IPS DF 19.7 (cell line): ENCODE measurements at places on chromosomes 7 and 10.

GRCh38 chr10:74418285-74418872 is 267.4 kb downstream of the ADK start:
- DNase-seq, result no peak

- DNase-seq, result no peak
Measured at GRCh38 chr7:34845666-34846361, 187.8 kb downstream of the NPSR1 start.

GRCh38 chr7:4549681-4550080 is 132.4 kb upstream of the FOXK1 start:
- no peak for DNase-seq

DNA sequence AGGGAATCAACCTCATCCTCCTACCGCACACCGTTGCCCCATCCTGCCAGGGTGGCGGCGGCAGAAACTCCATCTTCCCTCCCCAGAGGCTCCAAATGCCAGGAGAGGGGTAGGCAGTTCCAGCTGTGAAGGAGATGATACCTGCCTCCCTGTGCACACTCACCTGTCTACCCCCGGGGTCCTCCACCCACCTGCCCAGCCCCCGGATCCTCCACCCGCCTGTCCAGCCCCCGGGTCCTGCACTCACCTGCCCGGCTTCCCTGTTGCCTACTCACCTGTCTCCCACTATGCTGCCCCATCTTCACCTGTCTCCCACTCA is 13.4 kb upstream of the DNAAF5 start:
- DNase-seq, result no peak

- no peak for DNase-seq
Measured at GRCh38 chr7:128124786-128125185, 93.5 kb upstream of the LRRC4 start.

- DNase-seq, result no peak
Measured at GRCh38 chr7:23184709-23185359, 3.0 kb downstream of the NUP42 start.

DNA sequence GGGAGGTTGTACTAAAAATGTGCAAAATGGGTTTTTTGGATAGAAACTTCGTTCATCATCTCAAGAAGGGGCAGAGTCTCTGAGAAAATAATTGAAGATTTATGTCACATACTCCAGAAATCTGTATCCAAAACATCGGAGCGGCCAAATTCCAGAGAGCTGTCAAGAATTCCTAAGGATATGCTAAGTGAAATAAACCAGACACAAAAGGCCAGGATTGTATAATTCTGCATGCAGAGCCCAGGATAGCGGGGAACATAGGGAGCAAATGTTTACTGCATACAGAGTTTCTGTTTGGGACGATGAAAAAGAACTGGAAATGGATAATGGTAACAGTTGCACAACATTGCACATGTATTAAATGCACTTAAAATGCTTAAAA is 224.2 kb upstream of the AUTS2 start:
- no peak for DNase-seq

DNA sequence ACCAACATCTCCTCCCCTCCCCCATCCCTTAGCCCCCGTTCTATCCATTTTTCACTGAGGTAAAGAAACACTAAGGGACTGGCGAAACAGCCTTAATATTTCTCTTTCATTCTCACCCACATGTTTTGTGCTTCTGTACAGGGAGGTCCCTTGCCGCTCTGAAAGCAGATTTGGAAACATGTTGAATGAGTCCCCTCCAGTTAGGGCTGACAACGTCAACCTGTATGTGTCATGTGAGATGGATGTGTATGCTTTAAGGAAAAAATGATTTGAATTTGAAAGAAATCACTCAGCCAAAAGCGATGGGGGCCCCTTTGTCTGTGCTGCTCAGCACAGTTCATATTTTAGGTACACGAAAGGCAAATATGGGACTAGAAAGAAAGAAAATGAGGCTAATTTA is 314.3 kb upstream of the LRGUK start:
- no peak for DNase-seq

GRCh38 chr7:88201305-88201704 is 18.5 kb downstream of the SRI start:
- no peak for DNase-seq

DNA sequence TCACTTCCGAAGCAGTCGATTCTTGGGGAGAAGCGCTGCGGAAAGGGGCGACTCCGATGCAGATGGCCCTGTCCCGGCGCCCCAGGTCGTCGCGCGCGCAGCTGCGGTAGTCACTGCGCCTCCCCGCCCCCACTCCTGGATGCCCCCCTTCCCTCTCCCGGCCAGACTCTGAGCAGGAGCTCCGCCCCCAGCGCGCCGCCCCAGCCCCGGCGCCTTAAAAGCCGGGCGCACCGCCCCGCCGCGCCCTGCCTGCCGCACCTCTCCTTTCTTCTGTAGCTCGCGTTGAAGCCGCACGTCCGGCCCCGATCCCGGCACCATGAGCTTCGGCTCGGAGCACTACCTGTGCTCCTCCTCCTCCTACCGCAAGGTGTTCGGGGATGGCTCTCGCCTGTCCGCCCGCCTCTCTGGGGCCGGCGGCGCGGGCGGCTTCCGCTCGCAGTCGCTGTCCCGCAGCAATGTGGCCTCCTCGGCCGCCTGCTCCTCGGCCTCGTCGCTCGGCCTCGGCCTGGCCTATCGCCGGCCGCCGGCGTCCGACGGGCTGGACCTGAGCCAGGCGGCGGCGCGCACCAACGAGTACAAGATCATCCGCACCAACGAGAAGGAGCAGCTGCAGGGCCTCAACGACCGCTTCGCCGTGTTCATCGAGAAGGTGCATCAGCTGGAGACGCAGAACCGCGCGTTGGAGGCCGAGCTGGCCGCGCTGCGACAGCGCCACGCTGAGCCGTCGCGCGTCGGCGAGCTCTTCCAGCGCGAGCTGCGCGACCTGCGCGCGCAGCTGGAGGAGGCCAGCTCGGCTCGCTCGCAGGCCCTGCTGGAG is at the start of gene INA:
TSS of gene INA (plus strand) at position 243 of the 817 bp plus-strand sequence. CDS start at position 317, 74 bp downstream.
- no peak for DNase-seq

GRCh38 chr10:87642988-87643387 is 16.7 kb upstream of the PAPSS2 start:
- no peak for DNase-seq

- DNase-seq, result no peak
Measured at GRCh38 chr7:129426482-129426881, 7.8 kb upstream of the STRIP2 start.

GRCh38 chr7:51366930-51367613 is 50.5 kb upstream of the COBL start:
- DNase-seq, result peak; percentile 80
